Stimulated activated CD4-positive, alpha-beta T cell treated with anti-CD3 and anti-CD28 coated beads, Interleukin-12 subunit alpha, Interleukin-12 subunit beta, amount 100 ng/mL, for 48 hours (primary cell): ENCODE measurements at places on chromosomes 16 and 17.
A peak's percentile ranks its signal among the peaks of the same experiment; 100 is the strongest.

- DNase-seq = no peak
Observed at GRCh38 chr17:20975566-20975965, 67.2 kb downstream of the USP22 start.

DNA sequence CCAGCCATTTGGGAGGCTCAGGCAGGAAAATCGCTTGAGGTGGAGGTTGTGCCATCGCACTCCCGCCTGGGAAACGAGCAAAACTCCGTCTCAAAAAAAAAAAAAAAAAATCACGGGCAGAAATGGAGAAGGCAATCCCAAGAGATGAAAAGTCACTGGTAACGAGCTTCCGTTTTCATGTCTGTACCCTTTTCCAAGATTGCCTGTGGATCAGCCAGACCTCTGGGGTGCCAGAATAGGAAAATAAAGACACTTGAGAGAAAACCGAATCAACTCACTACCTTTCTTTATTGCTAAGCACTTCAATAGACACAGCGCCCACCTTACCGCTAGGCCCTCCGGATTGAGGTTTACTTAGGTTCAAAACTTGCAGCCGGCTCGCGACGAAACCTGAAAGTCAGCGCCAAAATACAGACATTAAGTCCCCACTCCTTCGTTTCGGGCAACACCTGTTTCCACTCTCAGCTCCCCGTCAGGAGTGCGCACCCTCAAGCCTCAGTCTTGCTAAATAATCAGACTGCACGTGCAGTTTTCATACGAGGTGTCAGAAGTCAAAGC is 970 bp upstream of the TRAF7 start:
- no peak for DNase-seq

DNA sequence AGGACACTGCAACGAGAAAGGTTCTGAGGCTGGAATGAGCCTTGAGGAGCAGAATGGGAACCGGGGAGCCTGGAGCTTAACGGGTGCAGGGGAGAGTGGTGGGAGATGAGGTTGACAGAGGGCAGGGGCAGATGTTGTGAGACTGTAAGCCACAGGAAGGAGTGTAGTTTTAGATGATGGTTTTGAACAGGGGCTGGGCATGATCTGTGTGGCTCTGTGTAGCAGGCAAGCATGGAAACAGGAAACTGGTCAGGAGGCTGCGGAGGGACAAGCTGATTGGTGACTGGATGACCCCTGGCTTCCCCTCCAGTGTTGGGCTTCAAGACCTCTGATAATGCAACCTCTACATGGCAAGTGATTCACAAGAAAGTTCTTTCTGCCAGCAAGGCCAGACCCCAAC is 1.4 kb upstream of the CNGB1 start:
- no peak for DNase-seq

DNA sequence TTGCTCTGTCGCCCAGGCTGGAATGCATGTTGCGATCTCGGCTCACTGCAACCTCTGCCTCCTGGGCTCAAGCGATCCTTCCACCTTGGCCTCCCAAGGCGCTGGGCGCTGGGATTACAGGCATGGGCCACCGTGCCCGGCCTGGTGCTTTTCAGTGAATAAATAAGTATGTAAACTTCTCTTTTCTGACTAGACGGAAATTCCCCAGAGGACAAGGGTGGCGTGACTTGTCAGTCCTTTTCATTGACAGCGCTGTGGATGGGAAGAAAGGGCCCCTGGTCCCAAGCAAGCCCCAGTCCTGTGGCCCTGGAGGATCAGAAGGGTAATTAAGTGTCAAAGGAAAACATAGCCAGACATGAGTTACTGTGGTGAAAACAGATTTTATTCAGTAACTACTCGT is 9.6 kb upstream of the SPN start:
- DNase-seq = no peak

- DNase-seq = no peak
Observed at GRCh38 chr17:73104450-73104849, 12.0 kb upstream of the SLC39A11 start.

GRCh38 chr16:57284209-57284951 is at the start of gene PLLP:
Gene PLLP, minus strand, starts transcription at chr16:57284672. Its CDS starts 132 bp downstream, at chr16:57284540.
- peak; percentile 33 for DNase-seq

DNA sequence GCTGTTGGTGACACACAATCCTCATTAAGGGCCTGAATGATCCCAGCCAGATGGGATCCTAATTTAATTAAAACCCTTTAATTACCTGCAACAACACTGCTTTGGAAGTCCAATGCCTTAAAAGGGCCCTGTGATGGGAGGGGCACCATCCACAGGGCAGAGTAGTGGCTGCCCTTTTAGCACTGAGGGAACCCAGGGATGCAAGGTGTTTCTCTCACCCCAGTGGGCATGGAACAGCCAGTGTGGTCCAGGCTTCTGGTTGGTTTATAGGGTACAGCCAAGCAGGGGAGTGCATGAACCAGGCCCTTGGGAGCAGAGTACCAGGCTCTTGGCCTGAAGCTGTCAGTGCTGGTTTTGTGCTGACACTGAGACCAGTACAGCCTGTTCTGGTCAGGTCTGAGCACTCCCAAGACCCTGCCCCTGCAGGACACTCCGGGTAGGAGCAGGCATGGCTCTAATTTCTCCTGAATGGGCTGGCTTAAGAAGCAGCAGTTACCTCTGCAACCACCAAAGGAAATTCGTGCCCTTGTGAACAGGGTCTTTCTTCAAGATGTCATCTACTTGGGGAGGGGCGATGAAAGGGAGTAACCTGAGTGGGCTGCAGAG is 9.9 kb downstream of the NXPH3 start:
- DNase-seq = no peak

GRCh38 chr16:2843526-2843925 is 13.4 kb downstream of the ZG16B start:
- no peak for DNase-seq

DNA sequence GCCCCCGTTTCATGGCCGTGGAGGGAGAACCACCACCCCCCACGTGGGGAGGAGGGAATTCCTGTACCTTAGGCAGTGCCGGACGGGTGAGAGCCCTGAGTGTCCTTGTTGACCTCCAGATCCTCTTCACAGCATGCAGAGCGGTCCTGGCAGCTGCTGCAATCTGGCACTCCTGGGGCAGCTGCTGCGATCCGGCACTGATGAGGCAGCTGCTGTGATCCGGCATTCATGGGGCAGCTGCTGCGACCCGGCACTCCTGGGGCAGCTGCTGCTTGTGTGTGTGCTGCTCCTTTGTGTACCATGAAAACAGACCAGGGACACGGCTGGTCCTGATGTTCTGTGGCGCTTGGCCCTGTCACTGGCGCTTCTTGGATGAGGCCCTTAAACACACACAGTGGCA is 12.8 kb downstream of the ZNF778 start:
- no peak for DNase-seq

DNA sequence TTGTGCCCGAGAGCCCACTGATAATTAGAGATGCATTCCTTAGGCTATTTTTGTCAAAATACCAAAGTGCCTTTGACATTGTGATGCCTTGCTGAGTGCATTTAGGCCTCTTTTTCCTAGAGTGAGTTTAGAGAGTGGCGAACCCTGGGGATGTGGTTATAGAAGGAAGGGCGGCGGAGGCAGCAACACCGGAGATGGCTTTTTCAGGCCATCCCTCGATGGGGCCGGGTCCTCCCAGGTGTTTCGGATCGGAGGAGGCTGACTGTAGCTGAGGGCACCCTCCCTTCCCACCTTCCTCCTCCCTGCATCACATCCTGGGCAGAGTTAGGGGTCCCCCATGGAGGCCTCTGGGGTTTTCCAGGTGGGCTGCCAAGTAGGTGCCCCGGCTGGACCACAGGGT is 6.6 kb upstream of the SNAI3 start:
- no peak for DNase-seq

- no peak for DNase-seq
Observed at GRCh38 chr17:71486261-71486660, 634.6 kb upstream of the SOX9 start.

DNA sequence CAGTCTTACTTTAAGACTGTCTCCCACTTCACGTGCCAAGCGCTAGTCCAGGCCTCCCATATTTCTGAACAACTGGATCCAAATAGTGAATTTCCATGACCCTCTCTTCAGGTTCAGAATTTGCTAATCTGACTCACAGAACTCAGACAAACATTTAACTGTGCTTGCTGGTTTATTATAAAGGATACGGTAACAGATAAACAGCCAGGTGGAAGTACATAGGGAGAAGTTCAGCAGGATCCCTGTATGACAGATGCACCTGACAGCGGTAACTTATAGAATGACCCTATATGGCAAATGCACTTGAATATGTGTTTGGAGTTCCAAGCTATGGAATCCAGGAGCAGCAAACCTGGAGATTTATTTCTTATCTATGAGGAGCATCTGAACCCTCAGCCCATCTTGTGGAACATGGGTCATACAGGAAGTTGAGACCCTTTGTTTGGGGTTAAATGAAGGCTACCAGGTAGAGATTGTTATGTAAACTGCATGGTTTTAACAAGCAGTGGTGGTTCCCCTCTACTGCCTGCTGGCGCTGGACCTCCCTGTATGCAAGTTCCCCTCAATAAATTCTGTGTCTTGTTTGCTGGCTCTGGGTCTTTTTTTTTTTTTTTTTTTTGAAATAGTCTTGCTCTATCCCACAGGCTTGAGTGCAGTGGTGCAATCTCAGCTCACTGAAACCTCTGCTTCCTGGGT is 622.6 kb downstream of the KCNJ2 start:
- no peak for DNase-seq

- DNase-seq = no peak
Observed at GRCh38 chr17:78674595-78675315, 97.6 kb upstream of the DNAH17 start.

DNA sequence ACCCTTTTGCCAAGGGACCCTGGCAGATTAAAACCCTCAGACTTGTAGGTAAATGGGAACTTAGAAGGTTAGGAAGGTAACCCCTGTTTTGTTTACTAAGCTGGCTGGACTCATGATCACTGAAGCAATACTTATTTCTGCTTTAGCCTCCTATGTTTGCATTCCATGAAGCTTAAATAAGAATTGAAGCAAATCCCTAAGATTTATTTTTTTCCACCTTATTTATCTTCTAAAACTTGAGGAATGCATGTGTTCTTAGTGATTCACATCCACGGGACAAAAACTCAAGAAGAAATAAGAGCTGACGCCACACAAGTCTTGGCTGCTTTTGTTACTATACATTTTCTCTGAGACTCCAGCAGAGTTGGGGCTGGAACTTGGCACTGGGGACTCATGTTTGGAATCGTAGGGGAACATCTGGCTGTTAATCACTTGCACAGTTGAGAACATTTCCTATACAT is 35.5 kb downstream of the CLUAP1 start:
- no peak for DNase-seq

DNA sequence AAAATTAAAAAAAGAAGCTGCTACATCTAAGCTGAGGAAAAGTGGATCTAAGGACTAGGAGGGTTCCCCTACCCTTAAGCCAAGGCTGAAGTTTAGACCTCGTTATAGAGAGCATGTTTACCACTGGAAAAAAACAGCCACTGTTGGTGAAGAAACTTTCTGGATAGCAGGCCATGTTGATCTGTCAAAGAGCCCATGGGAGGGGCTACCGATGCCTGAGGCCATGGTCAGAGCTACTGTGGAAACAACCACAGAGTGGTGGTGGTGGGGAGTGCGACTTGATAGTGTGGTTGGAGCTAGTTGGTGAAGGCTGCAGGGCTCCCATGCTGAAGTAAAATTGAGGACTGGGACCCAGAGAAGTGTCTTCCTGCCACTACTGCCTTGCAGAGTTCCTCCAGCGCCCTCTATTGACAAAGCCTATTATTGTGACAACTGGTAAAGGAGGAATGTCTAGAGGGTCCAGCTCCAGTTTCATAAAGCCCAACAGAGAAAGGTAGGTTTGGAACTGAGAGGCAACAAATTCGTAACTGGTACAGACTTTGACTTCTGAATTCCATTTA is 12.7 kb upstream of the FAM20A start:
- DNase-seq = no peak

DNA sequence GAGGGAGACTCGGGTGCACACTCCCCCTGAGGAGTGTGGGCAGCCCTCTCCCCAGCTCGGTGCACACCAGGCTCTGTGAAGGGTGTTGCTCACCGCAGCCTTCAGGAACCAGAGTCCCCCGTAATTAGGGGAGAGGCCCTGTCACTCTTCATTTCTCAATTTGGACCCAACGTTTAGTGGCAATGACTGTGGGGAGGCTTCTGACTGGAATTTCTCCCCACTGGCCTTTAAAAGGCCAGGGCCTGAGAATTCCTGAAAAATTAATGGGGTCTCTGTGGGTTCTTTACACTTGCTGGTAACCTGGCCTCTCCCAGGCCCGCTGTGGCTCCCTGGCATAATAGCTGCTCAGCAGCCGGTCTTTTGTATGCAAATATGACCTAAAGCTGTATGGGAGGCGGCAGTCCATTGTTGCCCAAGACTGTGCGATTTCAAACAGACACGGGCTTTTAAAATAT is 209.7 kb downstream of the MSI2 start:
- DNase-seq = no peak

DNA sequence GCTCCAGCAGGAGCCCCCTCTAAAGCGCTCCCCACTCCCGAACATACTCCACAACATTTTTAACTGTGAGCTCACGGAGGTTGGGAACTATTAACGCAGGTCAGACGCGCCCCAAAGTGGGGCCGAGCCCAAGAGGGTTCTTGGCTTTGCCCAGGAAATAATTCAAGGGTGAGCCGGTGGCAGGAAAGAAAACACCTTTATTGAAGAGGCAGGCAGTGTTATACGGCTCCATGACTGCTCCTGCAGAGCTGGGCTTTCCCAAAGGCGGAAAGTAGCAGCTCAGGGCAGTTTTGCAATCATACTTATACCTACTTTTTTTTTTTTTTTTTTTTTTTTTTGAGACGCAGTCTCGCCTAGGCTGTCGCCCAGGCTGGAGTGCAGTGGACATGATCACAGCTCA is 6.2 kb downstream of the ADCY9 start:
- DNase-seq = no peak

- DNase-seq = no peak
Observed at GRCh38 chr16:24537474-24538337, 1.7 kb upstream of the RBBP6 start.

DNA sequence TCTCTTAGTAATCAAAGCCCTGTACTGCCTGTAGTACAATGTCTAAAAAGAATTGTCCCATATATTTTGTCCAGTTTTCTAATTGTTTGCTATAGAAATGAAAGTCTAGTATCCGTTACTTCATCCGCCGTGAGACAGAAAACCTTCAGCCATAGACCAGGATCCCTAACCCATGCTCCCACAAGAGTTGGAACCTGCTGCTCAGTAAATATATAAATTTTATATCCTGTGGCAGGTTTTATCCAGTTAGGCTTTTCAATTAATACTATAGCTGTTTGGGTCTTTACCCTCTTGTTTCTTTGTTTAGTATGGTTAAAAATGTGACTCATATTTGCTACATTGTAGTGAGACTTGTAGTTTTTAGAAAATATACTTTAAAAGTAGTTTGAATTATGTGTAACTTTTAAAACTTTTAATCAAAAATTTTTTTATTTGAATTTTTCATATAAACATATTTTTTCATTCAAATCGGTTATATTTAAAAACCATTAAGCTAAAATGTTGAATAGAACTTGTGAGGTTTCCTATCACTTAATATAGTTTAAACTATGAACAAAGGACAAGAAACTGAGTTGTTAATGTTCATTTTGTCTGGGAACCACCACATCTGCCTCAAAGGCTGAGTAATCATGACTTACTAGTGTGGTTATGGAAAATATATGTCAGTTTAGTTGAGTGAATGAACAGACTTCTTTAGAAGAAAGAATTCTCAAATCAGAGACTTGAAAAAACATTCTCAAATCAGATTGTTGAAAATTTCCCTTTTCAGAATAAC is 54.8 kb downstream of the VMP1 start:
- no peak for DNase-seq
